ENCODE measurements at places on chromosomes 5 and 9. TPM values are rescaled to one million over a fixed set of nuclear protein-coding genes. Genes with fewer than 3 reads are reported as not detected.

PTPN3 gene
- 0.48 TPM for total RNA-seq

PHF24 gene
- total RNA-seq: 0.04 TPM

SLC31A2 gene
- total RNA-seq: 5.4 TPM

RORB gene
- not detected for total RNA-seq

FAM151B gene
- total RNA-seq: 0.18 TPM

FOXD4L4 gene
- total RNA-seq: 0.15 TPM

SLC6A3 gene
- total RNA-seq: not detected

PARP8 gene
- total RNA-seq: 58.4 TPM

PCDHB14 gene
- not detected for total RNA-seq

GOLPH3 gene
- 110 TPM for total RNA-seq

GPR151 gene
- not detected for total RNA-seq

PCDHB6 gene
- not detected for total RNA-seq

KCNIP1 gene
- not detected for total RNA-seq

ABO gene
- total RNA-seq: not detected

SPRY4 gene
- 1.1 TPM for total RNA-seq

SLC6A7 gene
- not detected for total RNA-seq

ZNF618 gene
- total RNA-seq: 0.55 TPM

OR2S2 gene
- not detected for total RNA-seq

CLTB gene
- total RNA-seq: 62.0 TPM

FST gene
- total RNA-seq: not detected

NPR3 gene
- total RNA-seq: not detected

ZMAT2 gene
- total RNA-seq: 71.2 TPM

ROR2 gene
- not detected for total RNA-seq
